Activated CD8-positive, alpha-beta memory T cell treated with anti-CD3 and anti-CD28 coated beads, Interleukin-2, amount 10 ng/mL, durations not matched to agents 7 days and 5 days (primary cell): ENCODE measurements at places on chromosomes 1 and 21.

DNA sequence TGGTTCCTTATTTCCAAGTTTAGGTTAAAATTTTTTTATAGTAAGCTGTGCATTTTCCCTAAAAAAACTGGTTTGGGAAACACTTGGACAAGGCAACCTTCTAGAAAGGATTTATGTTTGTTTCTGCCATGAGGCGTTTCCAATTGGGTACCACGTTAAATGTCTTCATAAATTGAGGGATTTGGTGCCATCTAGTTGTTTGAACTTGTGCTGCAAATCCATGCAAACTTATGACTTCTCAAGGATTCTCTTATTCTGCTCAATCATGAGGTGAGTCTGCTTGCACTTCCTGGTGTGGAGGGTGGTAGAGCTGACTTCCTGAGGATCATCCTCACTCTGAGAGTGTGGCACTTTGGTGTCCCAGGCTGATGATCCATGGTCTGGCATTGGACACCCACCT lies 123.3 kb downstream of the PCNX2 start:
- DNase-seq, result no peak

DNA sequence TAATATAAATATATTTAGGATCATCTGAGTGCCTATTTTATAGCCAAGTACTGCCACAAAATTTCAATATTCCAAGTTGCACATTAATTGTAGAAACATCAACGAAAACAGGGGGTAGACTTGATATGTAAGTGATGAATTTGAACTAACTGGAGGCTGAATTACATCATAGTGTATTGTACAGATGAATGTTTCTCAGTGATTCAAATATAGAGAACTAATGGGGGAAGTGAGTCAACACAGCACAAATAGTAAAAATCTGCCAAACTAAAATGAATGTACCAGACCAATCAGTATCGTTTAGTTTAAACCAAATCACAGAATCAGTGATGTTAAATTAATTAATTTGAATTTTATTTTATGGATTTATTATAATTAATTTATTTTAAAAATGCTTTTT lies 42.8 kb downstream of the RTCA start:
- no peak for DNase-seq

DNA sequence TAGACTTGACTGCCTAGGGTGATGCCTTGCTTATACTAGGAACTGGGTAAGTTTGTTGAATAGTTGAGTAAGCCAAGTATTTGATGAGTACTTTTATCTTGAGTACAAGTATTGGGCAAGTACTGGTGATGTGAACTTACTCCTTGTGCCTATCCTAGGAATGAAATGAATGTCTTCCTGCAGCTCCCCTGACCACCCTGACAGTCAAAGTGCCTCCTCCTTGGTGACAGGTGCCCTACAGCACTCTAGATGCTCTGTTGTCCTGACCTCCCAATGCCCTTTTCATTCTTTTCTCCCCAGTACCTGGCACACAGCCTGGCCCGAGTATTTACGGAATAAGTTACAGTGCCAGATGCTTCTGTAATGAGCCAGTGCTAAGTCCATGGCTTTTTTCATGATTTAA lies 25.5 kb downstream of the PCSK9 start:
- DNase-seq, result no peak

GRCh38 chr1:224127925-224128819 lies 14.3 kb downstream of the FBXO28 start:
- no peak for DNase-seq

DNA sequence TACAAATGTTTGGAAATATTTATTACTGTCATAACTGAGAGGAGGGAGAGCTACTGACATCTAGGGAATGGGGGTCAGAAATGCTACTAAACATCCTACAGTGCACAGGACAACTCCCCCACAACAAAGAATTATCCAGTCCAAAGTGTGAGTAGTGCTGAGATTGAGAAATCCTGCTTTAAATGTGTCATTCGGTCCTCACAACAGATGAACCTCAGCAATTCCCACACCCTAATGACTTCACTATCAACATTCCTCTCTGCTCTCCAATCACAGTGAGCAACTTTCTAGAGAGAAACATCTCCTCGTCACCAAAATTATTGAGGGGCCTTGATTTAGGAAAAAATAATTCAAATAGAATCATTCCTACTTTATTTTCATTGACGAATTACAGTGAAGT lies 18.0 kb downstream of the OMA1 start:
- DNase-seq, result no peak
